ENCODE measurements at places on chromosomes 16 and 17.

DNA sequence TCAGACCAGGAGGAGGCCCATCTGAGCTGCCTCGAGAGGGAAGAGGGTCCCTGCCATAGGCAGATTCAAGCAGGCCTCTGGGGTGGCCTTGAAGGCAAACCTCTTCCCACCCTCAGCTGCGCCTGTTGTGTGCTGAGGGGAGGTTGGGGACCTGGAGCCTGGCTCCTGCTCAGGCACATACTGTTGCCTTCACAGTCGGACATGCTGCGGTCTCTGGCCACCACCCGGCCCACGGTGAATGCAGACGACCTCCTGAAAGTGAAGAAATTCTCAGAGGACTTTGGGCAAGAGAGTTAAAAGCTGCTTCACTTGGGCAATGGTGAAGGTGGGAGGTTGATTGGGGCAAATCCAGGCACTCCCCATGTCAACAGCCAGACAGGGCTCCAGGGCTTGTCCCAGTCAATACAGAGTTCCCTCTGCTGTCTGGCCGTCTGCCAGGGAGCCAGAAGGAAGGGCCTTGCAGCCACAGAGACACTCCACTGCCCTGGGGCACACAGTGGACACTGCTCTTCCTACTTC, 6.3 kb downstream of the PDF start:
- DNase-seq: no peak

DNA sequence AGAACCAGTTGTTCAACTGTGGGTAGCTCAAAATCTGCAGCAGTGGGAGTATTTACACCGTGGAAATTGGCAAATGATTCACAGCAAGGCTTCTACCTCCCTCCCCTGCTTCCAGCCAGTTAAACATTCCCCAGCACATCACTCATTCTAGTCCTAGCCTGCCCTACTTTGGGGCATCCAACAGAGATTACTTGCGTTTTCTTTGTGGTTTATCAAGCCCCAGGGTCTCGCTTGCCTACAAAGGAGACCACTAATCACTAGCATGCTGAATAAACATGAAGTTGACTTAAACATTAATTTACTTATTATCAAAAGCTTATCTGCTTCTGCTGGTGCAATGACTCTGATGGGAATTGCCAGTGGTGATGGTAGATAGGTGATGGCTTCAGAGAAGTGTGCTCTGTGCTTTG, 94.5 kb downstream of the MARF1 start:
- no peak for DNase-seq

DNA sequence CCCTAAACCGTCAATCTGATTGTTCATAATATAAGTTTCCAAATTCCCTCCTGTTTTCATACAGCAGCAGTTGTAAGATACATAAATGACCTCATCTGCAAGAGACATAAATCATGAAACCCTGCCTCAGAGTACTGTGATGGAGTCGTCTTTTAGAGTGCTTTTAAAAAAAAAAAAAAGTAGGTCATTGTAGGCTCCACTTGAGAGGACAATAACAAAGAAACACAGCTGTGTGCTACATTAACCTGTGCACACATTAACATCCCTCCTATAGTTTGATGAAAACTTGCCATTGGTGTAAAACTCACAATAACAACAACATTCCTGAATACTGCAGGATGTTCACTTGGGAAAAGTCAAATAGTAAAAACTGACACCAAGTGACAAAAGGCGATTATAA, 56.5 kb downstream of the XPO6 start:
- no peak for DNase-seq

DNA sequence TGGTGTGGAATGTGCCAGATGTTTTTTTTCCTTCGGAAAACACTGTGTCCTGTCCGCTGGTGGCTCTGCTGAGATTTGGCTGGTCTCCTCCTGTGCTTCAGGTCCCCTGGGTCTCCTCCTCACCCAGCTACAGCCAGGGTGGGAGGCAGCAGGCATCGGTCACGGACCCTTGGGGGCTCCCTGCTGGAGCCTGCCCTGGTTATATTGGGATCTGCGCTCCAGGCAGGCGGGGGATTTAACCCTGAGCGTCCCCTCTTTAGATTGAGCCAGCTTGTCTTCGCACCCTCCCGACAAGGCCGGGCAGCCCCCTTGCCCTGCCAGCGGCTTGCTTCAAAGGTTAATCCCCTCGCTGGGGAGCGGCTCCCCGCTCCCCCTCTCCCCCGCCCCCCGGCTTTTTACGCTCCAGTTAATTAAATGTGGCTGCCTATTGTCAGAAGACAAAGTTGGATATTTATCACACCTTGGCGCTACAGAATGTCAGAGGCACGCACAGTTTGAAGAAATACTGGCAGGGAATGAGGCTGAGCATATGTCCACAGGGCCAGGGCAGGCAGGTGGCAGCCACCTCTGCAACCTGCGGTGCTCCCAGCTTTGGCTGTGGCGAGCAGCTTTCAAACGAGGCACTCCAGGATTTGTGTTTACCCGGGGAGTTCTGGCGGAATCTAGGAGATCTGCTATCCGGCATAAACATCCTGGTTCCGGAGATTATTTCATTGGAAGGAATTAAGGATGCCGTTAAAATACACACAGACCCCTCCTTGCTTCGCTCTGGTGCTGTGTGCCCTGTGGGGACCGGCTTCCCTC, 38.2 kb upstream of the GSE1 start:
- DNase-seq: no peak

GRCh38 chr17:63622574-63623390, 565 bp downstream of the MAP3K3 start:
- DNase-seq: peak; percentile 38

DNA sequence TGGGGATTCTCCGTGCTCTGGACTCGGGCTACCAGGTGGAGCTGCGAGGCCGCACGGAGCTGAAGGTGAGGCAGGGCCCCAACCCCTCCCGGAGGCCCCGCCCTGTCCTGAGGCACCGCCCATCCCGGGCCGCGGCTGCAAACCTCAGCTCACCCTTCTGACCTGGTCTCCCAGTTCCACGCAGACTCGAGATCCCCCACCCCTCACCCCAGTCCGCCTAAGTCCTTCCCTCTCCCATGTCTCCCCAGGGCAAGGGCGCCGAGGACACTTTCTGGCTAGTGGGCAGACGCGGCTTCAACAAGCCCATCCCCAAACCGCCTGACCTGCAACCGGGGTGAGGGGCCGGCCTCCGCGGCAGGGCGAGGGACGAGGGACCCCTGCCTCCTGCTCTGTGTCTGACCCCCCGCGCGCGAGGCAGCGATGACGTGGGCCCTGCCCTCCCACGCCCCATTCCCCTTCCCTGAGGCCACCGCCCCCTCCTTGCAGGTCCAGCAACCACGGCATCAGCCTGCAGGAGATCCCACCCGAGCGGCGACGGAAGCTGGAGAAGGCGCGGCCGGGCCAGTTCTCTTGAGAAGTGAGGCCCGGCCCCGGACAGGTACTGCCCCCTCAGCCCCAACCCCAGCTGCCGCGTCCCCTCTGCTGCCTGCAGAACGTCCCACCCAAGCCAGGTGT, 13.7 kb downstream of the GUCY2D start:
- DNase-seq: no peak

- no peak for DNase-seq
These were observed 15.0 kb downstream of the UTP18 start for GRCh38 chr17:51275381-51275780.

DNA sequence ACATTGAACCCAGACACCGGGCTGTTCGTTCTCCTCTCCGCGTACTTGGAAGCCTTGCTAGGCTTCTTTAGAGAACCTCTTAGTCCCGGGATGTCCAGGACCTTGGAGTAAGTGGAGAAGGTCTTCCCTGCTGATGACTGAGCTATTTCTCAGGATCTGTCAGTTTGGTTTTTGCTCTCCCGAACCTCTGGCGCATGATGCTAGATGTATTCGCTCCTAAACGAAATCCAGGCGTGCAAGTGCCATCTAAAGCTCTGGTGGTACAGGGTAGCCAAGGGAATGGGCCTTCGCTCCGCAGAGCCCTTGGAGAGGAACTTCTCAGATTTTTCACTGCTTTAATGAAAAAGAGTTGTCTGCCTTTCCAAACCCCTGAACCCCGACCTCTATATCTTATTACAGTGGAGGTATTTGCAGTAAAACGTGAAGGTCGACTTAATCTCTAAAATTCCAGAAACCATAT, 547 bp downstream of the VMP1 start:
- no peak for DNase-seq

DNA sequence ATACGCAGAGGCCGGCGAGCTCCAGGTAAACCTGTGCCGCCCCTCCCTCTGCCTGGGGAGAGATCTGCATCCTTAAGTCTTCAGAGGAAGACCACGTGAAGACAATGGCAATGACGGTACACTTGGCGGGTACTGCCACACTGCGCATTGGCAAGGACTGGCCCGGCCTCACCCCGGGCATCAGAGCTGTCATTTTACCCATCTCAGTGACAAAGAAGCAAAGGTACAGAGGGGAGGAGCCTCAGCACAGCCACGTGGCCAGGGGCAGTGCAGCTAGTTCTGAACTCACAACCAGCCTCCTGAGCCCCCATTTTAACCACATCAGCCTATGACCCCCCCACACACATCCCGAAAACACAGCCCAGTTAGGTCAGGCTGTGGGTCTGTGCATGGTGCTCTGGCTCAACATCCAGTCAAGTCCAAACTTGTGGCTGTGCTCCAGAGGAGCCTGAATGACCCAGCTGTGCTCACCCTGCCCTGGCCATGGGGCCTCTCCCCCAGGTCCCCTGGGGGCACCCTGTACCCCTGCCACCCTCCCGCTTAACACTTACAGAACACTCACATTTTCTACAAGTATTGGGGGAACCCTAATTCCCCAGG, 80.6 kb downstream of the C16orf95 start:
- no peak for DNase-seq

- DNase-seq: peak; percentile 40
These were observed 170.1 kb upstream of the CDH13 start for GRCh38 chr16:82456683-82457082.

DNA sequence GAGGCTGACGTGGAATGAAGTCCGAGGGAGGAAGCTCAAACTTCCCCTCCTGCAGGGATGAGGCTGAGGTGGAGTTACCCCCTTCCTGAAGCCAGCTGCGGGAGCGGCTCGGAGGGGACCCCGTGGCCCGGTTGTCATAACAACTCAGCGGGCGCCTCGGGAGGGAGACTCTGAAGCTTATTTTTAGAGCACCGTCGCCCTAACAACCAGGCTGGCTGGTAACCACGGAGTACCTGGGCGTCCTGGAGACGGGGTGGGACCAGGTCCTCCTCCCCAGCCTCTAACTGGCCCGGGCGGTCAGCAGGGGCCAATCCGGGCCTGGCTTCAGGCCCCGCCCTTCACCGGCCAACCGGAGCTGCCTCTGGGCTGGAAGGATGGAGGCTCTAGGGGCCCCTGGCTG, 27.7 kb downstream of the NECAB2 start:
- no peak for DNase-seq
